GM23248 (cell line): ENCODE measurements at places on chromosomes 1 and 21. TPM values are rescaled to one million over a fixed set of nuclear protein-coding genes. Genes with fewer than 3 reads are reported as not detected.
A peak's percentile ranks its signal among the peaks of the same experiment; 100 is the strongest.

GRCh38 chr1:207330011-207330710 is 8.7 kb downstream of the CD55 start:
- DNase-seq: no peak

- DNase-seq: no peak
These were observed 432.3 kb downstream of the DPYD start for GRCh38 chr1:97488530-97488929.

- DNase-seq: peak; percentile 95
These were observed 448 bp upstream of the ASAP3 start for GRCh38 chr1:23484253-23485001.

The PDC gene
- 0.20 and 0.94 TPM in 2 replicates for polyA plus RNA-seq

The NBPF4 gene
- not detected in 2 replicates for polyA plus RNA-seq
